Spinal cord (tissue), 10 donors: ENCODE measurements at places on chromosomes 13 and 19. TPM values are rescaled to one million over a fixed set of nuclear protein-coding genes. Genes with fewer than 3 reads are reported as not detected.
A peak's percentile ranks its signal among the peaks of the same experiment; 100 is the strongest.

DNA sequence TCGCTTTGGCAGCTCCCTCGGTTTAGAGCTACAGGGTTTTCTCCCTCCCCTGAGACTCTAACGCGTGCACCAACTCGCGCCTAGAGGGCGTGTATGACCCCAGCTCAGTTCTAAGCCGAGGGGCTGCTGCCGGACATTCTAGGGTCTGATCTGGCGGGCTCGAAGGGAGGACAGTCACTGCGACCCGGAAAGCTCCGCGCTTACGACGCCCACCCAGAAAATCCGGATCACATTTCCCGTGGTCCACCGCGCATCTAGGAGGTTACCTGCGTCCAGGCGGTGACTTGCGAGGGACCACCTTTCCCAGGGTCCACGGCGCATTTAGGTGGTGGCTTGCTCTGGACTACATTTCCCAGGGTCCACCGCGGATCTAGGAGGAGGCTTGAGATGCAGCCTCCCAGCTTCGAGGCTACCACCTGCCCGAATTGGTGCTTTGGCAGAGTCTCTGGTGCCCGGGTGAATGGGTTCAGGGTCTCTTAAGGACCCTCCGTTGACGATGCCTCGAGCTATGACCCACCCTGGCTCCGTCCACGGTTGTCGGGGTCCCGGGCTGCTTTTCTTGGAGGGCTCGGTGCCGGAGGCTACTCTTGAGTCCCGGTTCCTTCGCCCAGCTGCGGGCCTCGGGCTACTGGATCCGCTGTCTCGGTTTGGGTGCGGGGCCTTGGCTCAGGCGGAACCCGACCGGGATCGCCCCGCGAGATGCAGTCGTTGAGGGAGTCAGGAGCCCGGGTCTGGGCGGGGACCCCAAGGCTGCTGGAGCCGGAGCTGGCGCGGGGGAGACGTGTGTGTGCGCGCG is 30.5 kb downstream of the ZNF146 start:
- DNase-seq = peak; percentile 97

DNA sequence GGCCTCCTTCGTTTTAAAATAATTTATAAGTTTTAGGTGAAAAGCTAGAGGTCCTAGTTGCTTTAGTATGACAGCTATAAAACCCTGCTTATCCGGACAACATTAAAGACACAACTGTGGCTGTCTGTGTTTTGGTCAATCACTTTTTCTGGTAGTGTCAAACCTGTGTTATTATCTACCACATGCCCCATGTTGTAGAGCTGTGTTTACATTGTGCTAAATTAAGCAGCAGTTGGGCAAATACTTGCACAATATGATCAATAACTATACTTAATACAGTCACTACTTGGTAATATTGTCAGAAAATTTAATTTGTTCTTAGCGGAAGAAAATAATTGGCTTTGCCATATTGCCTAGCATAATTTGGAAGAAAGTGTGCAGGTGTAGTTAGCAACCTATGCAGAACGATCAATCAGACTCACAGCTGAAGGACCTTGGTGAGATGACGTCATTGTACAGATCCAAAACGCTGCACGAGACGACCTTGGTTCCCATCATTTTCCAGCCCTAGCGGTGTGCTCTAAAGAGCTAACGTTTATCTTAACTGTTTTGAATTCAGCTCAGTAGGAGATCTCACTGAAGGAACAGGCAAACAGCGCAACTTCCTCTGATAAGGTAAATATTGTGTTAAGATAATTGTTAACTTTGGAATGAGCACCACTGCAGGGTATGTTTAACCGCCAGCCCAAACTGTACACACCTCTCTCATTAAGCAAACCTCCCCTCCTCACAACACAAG is 476.6 kb downstream of the IRS2 start:
- DNase-seq = no peak

GRCh38 chr19:17975032-17975431 is 8.1 kb downstream of the KCNN1 start:
- no peak for DNase-seq

DNA sequence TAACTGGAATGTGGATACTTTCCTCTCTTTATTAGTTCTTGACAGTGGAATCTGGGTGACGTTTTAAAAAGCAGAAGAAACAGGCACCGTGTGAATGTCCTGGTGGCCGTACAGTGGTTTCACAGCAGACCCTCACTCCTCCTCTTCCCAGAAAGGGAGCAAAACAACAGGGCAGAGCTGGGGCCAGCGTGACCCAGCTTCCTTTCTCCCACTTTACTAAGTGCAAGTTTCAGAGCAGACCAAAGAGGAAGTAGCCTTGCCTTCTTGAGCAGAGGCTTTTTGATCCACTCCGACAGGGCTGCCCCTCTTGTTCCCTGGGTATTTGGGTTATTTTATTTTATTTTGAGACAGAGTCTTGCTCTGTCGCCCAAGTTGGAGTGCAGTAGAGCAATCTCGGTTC is 19.6 kb upstream of the C19orf33 start:
- DNase-seq = no peak

- no peak for DNase-seq
Measured at GRCh38 chr19:33407140-33407551, 33.6 kb downstream of the CEBPG start.

The ZNF540 gene
- 23.5 TPM for polyA plus RNA-seq

The HS6ST3 gene
- 27.2 TPM for polyA plus RNA-seq

The ZNF566 gene
- polyA plus RNA-seq = 23.3 TPM

The GJB2 gene
- polyA plus RNA-seq = 5.5 TPM

The THSD1 gene
- polyA plus RNA-seq = 13.5 TPM

The NKPD1 gene
- polyA plus RNA-seq = 1.4 TPM

The HIF3A gene
- 30.4 TPM for polyA plus RNA-seq
